CD4-positive, alpha-beta T cell treated with Interleukin-17A for 4 hours (primary cell): ENCODE measurements at places on chromosomes 1 and 21.

DNA sequence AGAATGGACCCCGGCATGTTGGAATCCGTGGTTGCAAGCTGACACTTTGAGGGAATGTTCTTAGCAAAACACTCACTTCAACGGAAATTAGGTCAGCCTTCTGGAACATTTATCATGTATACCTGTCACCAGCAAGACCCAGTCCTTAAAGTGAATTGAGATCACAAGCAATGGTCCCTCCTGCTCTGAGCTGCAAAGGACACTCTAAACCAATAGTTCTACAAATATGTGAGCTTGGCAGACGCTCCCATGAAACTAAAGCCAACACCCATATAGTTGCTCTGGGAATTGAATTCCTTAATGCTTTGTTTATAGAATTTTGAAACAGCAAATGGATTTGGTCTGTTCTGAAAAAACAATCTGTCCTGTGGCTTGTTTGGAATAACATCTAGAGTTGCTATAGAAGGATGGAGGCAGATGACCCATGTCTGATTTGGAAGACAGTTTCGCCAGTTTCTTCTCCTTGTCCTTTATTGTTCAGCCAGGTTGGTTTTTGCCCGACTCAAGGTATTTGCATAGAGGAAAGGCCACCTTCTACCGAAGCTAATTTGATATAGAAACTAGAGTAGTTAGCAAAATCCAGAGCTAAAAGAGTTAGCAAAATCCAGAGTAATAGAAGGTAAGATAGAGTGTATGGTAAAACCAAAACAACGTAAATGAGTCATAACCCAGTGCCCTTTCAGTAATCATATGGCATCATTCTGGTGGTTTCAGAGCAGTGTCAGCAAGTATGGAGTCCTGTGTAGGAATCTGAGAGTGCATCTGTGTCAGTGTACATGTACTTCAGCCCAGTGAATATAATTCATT, 236.2 kb downstream of the NFIA start:
- DNase-seq: no peak

DNA sequence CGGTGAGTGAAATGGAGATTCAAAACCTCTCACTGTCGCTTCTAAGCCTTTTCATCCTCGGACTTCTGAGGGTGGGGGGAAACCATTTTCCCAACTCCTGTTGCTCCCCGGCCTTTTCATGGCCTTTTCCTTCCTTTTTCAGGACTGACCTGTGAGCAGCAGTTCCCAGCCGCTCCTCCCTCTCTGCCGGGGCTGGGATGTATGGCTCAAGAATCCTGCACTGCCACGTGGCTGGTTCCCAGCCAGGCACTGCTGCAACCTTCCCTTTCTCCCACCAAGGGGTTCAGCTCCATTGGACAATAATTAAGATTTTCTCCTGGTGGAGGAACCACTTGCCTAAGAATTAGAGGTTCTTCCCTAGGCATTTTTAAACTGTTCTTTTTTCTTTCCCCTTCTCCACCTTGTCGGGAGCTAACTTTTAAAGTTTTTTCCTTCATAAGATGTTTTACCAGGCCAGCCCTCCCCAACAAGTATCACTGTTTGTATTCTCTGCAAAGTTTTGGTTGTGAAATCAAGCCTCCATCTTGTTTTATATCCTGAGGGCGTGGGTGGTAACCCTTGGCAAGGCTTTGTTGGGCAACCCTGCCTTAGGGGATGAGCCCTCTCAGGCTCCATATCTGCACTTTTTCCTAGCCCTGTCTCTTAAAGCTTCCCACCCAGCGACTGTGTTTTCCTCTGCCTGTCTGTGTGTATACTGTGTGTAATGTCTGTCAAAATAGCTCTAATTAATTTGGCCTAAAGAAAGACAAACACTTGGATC, 1166.6 kb upstream of the ADGRL2 start:
- DNase-seq: no peak

DNA sequence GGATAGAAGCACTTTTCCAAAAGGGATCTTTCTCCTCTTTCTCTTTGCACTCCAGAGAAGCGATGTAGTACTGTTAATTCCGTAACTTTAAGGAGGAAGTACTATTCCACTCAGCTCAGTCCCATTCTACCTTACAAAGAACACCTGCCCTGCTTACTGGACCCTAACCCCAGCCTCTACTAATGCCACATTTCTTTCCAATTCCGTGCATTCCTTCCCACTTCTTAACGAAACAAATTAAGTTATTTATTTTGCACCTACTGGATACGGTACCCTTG, 511 bp downstream of the NDC1 start:
- no peak for DNase-seq

- DNase-seq: peak; percentile 17
Measured at GRCh38 chr1:187092104-187092503, 263.4 kb downstream of the PLA2G4A start.

- DNase-seq: no peak
Measured at GRCh38 chr1:67316180-67316902, 8.7 kb downstream of the IL12RB2 start.

DNA sequence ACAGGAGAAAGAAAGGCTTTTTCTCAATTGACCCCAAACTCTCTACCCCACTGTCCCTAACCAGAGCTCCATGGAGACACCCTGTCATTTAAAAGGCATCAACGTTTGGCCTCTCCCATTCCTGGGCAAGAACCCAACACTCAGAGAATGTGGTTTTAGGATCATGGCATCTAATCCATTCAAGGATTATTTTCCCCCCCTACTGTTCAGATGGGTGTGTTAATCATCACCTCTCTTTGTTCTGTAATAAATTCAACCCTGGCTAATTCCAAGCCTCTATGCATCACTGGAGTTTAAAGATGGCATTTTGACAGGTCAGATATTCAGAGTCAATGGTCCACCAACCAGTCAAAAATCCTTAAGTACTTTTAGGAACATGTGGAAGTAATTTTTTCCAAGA, 42.7 kb downstream of the TBX15 start:
- no peak for DNase-seq

DNA sequence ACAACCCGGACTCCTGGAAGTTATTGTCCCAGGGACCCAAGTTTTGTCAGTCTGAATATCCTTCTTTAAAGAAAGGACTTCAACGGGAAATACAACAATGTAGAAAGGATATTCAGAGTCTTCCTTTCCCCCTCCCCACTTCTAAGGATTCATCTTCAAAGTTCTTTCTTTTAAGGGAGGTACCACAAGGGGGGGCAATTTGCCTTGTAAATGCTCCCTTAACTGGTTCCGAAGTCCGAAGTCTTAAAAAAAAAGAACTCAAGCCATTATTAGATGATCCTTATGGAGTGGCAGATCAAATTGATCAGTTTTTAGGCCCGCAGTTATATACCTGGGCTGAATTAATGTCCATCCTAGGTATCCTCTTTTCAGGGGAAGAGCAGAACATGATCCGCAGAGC, 47.0 kb downstream of the SERINC2 start:
- DNase-seq: no peak

GRCh38 chr1:98453066-98453465, 208.5 kb upstream of the SNX7 start:
- DNase-seq: no peak

GRCh38 chr1:186054003-186054402, 319.8 kb downstream of the HMCN1 start:
- no peak for DNase-seq

GRCh38 chr1:204417074-204417997, 5.7 kb upstream of the PPP1R15B start:
- no peak for DNase-seq

DNA sequence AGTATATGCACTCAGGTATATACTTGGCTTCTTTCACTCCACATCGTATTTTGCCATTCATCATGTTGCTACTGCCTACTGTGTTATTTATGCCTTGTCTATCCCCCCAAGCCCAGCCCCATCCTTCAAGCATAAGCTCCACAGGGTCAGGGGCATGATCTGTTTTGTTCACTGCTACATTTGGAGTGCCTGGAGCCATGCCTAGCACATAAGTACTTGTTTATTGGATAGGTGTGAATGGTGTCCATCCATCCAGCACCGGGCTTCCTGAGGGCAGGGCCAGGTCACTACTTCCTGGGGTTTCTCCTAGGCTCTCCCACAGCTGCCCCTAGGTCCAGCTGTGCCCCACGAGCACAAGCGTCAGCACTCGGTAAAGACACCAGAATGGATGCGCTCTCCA, 289.0 kb upstream of the VAMP3 start:
- DNase-seq: no peak

- no peak for DNase-seq
Measured at GRCh38 chr1:103145449-103145848, 37.1 kb upstream of the COL11A1 start.

DNA sequence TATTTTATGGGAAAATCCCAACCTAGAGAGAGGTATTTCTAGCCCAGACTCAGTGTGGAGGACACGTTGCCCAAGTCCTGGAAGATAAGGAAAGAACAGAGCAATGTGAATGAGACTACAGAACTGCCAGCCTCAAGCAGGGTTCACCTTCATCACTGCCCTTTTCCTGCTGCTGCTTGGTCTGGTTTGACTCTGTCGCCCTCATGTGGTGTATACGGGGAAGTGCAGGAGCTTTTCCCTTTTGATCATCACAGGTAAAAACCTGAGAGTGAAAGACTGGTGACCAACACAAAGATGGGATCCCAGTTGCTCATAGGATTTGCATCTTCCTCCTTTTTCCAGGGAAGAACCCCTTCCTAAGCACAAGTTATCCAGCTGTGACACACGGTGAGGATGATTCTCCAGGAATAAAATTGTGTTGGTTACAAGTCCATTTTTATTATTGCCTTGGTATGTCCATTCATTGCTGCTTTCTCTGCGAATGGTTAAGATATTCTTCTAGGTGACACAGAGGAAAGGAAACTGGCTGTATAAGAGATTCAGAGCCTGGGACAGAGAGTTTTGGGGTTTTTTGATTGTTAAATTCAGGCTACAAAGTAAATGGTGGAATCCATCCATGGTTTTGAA, 89.5 kb upstream of the CD53 start:
- DNase-seq: peak; percentile 65

DNA sequence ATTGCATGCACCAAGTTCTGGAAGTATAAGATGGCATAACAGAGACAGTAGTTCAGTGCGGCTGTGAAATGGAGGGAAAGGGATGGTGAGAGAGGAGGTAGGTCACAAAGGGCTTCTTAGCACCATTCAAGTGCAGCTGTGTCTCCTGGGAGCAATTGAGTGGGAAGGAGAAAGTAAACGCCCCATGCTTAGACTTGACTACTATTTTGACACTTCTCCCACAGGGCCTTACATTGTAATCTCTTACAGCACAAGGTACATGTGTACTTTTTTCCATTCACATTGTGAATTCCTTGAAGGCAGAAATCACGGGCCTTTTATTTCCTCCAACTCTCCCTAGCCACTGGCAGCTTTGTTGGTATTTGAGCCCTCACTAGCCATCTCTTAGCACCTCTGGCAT, 239.6 kb upstream of the FOXD3 start:
- DNase-seq: no peak

GRCh38 chr1:101069158-101069557, 43.6 kb upstream of the DPH5 start:
- no peak for DNase-seq

DNA sequence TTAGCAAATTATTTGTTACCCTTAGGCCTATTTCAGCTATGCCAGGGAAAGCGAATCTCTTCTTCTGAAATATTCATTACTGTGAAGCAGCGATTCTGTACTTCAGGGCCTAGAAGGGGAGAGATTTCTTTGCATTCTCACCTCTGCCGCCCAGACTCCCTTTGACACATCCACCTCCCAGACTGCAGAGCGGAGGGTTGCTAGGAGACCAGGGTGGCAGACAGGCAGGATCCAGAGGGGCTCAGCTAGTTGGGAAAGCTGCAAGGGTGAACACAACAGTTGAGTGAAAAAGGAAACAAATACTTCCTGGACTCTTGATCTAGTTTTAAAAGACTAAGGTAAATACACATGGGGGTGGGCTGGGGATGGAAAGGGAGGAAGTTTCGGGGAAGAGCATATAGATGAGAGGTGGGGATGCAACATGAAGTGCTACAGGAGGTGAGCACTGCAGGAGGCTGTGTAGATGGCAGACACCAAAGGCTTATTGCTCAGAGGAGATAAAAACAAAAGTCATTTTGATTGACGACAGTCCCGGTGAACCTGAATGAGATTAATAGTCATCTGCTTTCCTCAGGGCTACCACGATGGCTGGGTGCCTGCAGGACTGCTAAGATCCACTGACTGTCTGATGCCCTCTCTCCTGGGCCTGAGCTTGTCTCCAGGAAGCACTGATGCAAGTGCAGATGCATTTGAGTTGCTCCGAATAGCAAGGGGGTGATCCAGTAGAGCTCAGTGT, 26.4 kb upstream of the RAB3GAP2 start:
- no peak for DNase-seq

DNA sequence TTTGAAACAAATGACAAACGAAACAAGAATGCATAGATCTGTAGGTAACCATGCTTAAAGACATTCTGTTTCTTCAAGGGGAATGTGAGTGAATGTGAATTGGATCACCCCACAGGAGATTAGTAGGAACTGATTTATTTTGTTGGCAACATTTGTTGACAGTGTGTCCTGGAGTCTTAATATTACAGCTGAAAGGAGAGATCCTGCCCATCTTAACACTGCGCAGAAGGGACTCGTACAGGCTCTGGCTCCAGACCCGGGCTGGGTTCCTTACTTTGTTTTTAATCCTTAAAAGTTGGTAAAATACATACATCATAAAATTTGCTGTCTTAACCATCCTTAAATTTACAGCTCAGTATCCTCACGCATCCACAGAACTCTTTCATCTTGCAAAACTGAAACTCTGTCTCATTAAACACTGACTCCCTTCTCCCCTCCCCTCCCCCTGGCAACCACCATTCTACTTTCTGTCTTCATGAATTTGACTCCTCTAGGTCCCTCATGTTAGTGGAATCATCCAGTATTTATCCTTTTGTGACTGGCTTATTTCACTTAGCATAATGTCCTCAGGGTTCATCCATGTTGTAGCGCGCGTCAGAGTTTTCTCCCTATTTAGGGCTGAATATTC, 74.1 kb downstream of the GALNT2 start:
- no peak for DNase-seq
